Anterior cingulate cortex (tissue), 58 donors: ENCODE measurements at places on chromosomes 12 and 14.

- no peak for DNase-seq
Measured at GRCh38 chr12:42716491-42716891, 126.9 kb upstream of the PRICKLE1 start.

DNA sequence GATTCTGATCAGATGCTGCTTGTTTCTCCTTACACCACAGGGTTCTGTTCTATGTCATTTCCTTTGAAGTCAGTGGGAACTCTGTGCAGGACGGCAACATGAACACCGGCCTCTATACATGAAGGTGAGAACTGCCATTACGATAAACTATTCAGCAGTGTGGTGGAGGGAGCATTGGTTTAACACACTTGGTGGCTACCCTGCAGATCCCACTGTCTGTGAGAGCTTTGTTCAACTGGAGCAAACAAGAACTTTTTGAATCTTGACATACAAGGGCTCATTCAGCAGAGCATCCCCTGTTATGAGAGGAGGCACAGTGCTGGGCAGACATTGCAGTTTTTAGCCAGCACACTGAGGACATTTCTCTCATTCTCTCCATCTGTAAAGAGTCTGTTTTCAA, 10.7 kb upstream of the FRS2 start:
- DNase-seq = peak; percentile 52

DNA sequence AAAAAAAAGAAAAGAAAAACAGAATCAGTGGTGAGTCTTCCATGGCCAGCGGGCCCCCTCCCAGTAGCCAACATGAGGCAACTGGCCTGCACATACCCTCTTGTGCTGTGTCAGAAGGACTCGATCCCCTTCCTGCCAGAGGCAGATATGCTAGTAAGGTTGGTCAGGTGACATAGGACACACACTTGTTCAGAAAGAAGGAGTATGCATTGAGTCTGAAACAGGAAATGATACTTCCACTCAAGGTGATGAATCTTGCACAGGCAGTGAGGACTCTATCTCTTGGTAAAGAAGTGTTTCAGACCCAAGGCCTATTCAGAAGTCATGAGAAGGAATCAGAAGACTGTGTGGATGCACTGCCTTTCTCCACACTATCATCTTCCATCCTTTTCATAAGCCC, 269.7 kb upstream of the FAR2 start:
- DNase-seq = no peak

GRCh38 chr12:73452672-73453469, 1084.8 kb upstream of the ATXN7L3B start:
- DNase-seq = no peak

GRCh38 chr14:96202441-96203094, 2.1 kb upstream of the BDKRB2 start:
- no peak for DNase-seq

GRCh38 chr14:54440476-54440872, 700 bp downstream of the CNIH1 start:
- DNase-seq = no peak

DNA sequence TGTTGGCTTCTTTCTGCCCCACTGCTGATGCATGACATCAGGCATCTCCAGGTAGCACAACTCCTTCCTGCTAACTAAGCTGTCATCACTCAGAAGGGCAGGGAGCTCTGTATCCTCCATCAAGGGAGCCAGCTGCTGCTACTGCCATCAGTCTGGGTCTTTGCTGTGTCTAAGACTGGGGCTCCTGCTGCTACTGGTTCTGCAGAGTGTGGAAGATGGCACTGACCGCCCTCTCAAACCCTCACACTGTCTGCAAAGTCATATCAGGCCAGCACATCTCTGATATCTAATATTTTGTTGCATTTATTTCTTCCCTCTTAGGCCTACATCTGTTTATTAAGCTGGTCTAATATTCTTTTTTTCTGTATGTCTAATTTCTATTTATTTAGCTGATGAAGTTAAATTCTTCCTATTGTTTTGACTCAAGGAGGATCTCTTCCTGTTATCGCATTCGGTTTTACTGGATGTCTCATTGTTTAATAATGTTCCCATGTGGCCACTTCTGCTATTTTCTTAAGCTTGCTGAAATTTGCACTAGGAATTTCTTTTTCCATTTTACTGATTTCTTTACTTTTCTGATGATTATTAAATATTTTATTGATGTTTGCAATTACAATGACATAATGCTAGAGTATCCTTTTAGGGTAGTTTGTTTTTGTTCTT, 7.6 kb upstream of the E2F7 start:
- DNase-seq = no peak

GRCh38 chr12:103758310-103759089, 82.5 kb downstream of the NT5DC3 start:
- no peak for DNase-seq

GRCh38 chr12:32901553-32901952, 5.0 kb upstream of the PKP2 start:
- no peak for DNase-seq

DNA sequence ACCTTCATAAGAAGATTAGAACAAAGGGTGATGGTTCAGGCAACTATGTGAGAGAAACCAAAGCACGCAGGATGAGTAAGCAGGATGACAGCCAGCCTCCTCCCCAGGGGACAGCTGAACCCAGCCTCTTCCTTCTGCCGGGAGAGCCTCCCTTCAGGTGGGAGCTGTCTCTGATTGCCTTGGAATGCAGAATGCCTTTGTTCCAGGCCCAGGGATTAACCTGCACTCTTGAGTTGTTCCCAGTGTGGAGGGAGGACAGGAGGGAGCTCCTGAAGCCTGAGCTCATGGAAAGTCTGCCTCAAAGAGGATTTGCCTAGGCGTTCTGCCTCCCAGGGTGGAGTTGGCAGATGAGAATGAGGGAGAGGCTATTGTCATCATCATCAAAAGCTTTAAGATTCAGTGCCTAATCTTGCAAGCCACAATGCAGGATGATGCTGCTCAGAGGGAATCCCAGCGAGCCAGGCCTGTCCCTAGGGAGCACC, 3.6 kb upstream of the KRT6A start:
- no peak for DNase-seq

- no peak for DNase-seq
Measured at GRCh38 chr12:6158749-6159148, 34.3 kb upstream of the VWF start.
